ENCODE measurements at places on chromosomes 1 and 21.

DNA sequence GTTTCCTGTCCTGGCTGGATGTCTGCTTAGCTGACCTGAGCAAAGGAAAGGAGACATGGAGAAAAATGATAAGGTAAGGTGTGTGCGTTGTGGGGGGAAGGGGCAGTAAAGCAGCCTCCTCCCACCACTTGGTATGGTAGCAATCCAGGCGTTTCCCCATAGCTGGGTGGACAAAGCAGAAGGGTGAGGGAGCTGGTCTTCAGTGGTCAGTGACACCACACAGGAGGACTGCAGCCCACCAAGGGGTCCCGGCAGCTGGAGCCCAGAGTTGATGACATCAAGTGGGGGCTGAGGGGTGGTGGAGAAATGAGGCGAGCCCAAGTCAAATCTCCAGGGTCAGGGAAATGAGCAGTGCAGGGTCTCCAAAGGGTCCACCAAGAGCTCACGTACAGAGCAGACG lies 69.3 kb upstream of the LRRN2 start:
- no peak for DNase-seq

DNA sequence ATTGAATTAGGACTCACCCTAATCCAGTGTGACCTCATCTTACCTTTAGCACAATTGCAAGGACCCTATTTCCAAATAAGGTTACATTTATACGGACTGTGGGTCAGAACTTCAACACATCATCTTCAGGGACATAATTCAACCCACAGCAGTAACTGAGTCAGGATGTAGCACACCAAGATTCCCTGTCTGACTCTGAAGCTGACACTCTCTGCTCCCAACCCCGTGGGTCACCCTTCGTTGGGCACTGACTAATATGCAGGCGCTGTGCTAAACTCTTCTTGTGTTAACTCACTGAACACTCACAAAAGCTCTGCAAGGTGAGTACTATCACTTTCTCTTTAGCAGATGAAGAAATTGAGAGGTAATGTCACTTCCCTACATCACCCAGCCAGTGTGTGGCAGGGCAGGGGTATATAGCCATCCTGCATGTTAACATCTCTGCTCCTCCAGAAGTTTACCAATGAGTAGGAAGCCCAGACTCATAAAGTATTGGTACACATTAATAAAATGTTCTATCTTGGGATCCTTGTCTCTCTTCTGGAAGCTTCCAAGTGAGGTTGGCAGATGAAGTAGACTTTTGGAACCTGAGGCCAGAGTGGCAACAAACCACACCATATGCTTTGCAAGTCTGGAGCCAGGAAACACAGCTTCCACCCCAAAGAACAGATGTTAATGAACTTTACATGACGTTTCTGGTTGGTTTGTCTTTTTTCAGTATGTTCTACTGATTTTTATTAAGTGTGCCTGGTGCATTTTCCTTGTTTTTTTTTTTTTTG lies 139.2 kb upstream of the KLHDC7A start:
- no peak for DNase-seq

DNA sequence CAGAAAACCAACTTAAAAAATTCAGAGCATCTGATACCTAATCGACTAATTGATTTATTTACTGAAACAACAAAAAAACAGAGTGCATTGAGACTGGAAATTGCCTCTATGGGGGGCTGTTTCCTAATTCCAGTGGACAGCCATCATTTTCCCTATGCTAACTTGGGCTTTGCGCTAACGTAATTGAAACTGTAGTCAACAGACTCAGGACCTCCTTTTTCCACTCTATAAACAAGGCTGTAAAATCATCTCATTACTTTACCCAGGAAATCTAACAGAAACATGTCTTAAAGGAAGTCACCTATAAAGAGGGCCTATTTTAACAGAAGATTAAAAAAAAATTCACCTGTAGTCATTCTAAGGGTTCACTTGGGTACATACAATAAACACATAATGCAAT lies 2.1 kb downstream of the ERG start:
- DNase-seq = no peak

DNA sequence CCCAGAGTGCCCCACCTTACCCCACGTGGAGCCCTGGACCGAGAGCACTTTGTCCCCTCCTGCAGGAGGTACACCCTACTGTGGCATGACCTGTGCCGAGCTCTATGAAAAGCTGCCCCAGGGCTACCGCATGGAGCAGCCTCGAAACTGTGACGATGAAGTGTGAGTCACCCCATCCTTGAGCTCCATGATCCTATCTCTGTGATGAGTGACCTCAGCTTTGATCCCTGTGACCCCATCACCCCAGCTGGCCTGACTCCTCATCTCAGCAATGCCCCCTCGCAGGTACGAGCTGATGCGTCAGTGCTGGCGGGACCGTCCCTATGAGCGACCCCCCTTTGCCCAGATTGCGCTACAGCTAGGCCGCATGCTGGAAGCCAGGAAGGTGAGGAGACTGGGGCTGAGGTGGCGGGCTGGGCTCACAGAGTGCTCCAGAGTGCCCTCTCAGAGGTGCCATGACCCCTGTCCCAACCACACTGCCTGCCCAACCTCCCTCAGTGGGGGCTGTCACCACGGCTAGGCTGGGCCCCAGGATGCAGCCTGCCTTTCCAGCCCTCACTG lies 16.2 kb upstream of the MPL start:
- no peak for DNase-seq

GRCh38 chr21:42833859-42834725 lies 45.2 kb downstream of the WDR4 start:
- DNase-seq = no peak

DNA sequence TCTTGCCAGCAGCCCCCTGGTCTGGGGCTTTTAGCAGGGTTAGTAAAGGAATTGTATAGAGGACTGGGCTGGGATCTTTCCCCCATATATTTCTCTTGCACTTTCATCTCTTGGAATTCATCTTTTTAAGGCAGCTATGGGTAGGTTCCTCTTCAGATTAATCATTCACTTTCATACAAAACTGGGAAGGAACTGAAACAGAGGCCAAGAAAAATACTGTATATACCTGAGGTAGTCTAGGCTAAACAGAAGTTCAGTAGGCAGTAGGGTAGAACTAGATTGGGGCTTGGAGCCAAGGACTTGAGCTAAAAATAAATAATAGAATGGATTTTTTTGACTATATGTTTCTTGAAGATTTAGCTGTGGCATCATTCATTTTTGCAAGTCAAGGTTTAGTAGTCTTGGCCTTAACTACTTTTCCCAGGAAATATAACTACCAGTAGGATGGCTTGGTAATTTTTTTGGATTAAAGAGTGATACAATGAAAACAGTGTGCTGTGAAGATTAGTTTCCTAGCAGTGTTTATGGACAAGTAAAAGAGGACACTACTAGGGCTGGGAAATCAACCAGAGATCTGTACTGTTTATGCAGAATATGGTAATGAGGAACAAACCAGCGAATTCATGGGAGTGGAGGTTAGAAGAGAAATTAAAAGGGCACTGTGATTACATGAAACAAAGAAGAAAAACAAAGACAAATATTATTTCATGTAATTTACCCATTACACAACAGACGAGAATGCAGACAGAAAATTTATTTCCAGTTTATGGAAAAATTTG lies 50.9 kb upstream of the PTGS2 start:
- DNase-seq = no peak

DNA sequence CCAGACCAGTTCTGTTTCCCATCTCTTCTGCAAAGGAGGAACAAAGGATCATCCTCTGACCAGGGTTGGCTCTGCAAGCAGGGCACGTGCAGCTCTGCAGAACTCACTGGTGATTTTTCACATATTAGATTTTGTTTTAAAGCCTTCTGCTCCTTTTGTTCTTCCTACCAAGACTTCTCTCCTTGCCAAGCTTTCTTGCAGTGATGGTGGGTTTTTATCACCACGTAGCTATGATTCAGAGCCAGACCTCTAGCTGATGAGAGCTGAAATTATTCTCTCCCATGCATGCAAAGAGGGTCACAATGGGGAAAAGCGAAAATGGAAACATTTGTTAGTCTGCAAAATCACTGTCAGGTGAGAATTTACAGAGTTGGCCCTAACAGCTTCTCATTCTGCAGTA lies 225.2 kb downstream of the KCNH1 start:
- DNase-seq = no peak

DNA sequence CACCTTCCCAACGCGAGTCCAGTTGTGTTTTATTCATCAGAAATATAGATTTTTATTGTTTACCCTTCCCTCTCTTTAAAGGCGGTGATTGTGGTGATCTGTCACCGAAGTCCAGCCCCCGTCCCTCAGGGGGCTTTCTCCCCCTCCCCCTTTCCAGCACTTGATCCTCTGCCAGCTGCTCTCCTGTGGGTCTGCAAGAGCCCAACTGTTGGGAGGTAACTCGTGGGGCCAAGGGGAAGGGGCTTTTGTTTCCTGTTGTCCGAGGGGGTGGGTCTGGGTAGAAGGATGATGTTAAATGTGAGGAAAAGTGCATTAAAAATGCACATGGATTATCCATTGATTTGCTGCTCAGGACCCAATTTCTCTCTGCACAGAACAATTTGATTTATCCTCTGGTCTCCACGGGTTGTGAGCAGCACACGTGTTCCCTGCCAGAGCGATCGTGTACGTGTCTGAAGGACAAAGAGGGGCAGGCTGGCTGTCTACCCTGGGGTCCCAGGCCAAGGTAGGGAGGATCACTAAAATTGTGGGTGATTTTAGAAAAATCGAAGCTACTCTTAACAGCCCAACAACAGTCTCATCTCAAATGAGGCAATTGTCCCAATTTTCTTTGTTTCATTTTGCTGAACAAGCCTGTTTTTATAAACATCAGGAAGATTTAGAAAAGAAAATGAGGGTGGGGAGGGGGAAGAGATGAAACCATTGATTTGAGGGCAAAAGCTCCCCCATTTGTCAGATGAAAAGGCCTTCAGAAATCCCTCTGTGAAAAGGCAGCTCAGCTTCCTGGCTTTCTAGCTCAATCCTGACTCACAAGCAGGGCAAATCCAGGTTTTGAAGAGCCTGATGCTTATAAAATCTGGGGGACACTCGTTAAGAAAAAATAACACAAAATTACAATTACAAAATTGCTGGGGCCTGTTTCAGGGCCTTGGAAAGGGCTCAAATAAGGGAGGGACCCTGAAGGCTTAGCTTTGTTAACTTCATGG lies 176.2 kb downstream of the RHOU start:
- no peak for DNase-seq

DNA sequence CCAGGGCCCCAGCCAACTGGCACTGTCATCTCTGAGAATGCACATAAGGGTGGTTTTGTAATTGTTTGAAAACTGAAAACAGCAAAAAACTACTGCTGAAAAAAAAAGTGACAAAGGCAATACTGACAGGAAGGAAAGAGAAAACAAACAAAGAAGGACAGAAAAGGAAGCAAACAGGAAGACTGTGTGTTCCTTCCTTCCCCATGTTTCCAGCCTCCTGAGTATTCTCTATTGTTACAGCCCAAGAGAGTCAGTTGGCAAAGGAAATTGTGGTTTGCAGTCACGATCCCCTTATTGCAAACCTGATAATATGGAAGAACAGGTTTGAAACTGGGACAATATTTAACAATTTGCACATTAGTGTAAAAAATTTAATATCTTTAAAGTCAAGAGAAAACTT lies 1177.6 kb downstream of the PLA2G4A start:
- DNase-seq = no peak

- peak; percentile 74 for DNase-seq
Measured at GRCh38 chr1:178310685-178311105, 186.1 kb downstream of the CLEC20A start.

DNA sequence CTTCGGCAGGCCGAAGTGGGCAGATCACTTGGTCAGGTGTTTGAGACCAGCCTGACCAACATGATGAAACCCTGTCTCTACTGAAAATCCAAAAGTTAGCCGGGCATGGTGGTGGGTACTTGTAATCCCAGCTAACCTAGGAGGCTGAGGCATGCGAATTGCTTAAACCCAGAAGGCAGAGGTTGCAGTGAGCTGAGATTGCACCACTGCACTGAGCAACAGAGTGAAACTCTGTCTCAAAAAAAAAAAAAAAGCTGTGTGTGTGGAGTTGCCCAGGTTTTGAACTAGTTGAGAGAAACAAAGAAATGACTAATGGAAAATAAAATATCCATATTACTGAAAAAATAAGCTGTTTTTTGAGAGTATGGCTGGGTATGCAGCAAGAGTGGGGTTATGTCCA lies 100.2 kb downstream of the GTF2B start:
- DNase-seq = no peak

GRCh38 chr1:195173753-195174152 lies 1434.5 kb downstream of the KCNT2 start:
- no peak for DNase-seq

GRCh38 chr1:56557746-56558145 lies 21.6 kb downstream of the PLPP3 start:
- no peak for DNase-seq

Measured in left lung (tissue), 14 donors.